Stimulated activated CD8-positive, alpha-beta memory T cell treated with anti-CD3 and anti-CD28 coated beads, Interleukin-4, amount 100 ng/mL, for 48 hours (primary cell): ENCODE measurements at places on chromosomes 4 and X.

- no peak for DNase-seq
Observed at GRCh38 chrX:150753357-150753756, 60.2 kb downstream of the MTMR1 start.

DNA sequence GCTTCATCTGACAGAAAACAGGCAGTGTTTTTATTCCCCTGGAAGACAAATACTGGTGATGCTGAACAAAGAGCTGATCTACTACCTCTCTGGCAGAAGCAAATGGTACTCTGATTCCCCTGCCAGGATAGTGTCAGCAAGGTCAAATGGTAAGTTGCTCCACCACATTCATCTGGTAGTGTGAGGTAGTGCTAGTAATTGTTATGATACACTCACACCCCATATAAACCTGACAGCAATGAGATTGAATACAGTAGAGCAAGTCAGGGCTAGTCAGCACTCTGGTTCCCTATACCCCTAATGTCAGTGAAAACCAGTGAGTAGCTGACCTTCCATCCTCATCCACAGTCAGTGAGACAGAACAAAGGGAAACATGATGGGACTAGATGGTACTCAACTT lies 3.4 kb upstream of the SPIN4 start:
- no peak for DNase-seq

GRCh38 chrX:107741404-107741790 lies 34.2 kb downstream of the TSC22D3 start:
- DNase-seq, result no peak

DNA sequence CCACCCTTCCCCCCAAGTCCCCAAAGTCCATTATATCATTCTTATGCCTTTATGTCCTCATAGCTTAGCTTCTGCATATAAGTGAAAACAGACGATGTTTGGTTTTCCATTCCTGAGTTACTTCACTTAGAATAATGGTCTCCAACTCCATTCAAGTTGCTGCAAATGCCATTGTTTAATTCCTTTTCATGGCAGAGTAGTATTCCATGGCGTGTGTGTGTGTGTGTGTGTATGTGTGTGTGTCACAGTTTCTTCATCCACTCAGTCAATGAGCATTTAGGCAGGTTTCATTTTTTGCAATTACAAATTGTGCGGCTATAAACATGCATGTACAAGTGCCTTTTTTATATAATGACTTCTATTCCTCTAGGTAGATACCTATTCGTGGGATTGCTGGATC lies 107.5 kb upstream of the GALNT7 start:
- DNase-seq, result no peak

GRCh38 chr4:88752754-88753153 lies 55.1 kb upstream of the NAP1L5 start:
- DNase-seq, result no peak

GRCh38 chr4:11801466-11802446 lies 373.1 kb upstream of the HS3ST1 start:
- DNase-seq, result no peak

DNA sequence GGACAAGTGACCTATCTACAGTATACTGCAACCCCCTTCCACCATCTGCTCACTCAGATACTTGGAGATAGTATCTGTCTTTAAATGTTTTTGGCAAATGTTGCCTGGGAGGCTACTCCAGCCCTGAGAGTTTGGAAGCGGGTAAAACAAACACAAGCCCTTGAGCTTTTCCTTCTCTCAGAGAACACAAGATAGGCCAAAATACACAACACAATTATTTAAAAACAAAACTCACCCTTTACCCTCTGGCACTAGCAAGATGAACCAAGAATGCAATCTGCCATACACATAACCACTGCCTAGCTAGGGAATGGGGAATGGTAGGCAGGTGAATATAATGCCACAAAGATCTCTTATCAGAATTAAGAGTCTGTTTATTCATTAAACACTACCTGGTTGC lies 324.7 kb upstream of the FAM47C start:
- no peak for DNase-seq

DNA sequence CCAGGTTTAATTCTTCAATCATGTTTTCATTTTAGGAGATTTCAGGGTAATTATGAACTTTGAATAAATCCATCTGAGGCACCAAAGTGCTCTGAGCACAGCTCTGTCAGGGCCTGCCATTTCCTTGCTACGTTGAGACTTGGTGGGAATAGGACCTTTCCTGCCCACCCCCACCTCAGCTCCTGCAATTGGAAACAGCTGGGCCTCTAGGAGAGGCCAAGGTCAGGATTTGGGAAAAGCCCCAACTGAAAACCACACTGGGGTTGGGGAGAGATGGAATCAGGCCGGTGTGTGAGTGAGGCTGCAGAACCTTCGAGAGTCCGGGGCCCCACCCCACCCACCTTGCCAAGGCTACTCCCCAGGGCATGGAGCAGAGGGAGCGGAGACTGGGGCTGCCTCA lies 212.7 kb upstream of the BCOR start:
- DNase-seq, result no peak

- DNase-seq, result no peak
Observed at GRCh38 chr4:56086073-56086541, 137.4 kb downstream of the CEP135 start.

- no peak for DNase-seq
Observed at GRCh38 chr4:170089274-170089667, 485 bp downstream of the AADAT start.

DNA sequence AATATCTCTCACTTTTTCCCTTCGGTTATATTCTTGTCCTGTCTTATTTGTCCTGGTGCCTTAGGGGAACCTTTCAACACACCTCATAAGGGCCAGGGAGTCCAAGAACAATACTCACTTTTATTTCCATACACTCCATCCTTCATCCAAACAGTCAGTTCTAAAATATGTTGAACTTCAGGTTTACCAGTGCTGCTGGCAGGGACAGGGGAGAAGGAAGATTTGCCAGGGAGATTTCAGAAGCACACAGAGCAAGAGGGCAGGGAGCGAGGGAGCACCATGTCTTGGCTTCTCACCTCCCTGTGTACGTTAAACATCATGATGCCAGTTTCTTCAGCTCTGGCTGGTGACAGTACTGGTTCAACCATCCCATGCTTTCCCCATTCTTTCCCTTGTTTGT lies 631.1 kb upstream of the FAT1 start:
- no peak for DNase-seq

DNA sequence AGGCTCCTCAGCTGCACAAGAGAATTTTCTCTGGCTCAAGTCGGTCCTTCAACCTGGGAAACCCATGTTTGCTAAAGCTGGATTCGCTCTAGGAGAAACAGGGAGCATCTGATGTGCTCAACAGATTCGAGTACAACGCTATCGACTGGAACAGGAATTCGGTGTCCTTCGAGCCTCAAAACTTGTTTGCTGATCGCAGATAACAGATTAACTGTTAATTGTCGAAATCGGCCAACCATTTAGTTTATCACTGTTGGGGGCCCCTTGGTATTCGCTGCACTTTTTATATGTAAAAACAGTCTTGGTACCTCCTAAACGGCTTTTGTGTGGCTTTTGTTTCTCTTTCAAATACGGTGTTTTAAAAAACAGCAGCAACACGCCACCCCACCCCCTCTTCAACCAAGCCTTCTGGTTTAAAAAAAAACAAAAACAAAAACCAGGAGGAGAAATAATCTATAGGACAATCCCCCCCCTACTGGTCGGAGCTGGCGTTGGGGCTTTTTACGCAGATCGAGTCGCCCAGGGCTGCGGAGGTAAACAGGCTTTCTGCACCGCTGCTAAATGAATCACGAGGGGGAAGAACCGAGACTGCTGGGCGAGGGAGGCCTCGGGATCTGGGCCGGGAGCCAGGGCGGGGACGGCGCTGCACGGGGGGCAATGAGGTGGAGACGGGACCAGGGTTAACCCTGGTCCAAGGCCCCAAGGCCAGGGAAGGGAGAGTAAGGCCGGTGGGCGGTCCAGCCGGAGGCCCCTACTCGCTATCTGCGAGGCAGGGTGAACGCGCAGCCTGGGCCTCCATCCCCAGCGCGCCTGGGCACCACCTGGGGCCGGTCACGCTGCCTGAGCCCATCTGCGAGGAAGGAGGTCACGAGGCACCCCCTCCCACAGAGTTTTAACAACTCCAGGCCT lies 71.7 kb upstream of the BCOR start:
- peak; percentile 82 for DNase-seq

DNA sequence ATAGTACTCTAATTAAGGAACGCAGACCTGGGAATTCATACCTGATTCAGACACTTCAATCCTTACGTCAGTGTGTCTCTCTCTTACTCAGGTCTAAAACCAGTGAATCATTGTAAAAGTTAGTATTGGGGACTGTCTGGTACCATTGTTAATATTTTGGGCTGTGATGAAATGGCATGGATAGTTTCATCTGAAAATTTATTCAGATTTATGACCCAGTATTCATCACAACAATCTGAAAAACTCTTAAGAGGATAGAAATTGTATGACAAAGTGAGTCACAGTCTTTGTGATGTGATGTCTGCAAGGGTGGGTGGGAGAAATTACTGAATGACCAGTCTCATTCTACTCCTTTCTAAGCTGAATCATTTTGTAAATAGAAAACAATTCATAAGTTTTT lies 10.3 kb downstream of the FGF2 start:
- DNase-seq, result no peak

DNA sequence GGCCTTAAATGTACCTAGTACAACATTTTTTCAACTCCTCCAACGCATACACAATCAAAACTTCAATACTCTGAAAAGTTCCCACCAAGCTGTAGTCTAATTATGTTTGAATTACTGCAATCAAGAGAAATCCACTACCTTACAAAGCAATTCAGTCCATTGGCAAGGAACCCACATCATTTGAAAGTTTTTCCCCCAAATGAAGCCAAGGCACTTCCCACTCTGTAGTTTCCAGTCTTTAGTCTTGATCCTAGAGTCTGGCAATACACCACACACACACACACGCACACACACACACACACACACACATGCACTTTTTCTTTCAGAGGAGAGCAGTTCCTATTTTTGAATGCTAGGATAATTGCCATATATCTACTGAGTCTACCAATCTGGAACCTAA lies 79.6 kb downstream of the ANTXR2 start:
- no peak for DNase-seq

- no peak for DNase-seq
Observed at GRCh38 chr4:168374772-168375523, 56.4 kb upstream of the DDX60 start.

GRCh38 chr4:72629540-72629939 lies 60.5 kb upstream of the ADAMTS3 start:
- no peak for DNase-seq

- no peak for DNase-seq
Observed at GRCh38 chr4:94225449-94225848, 17.8 kb downstream of the SMARCAD1 start.

- no peak for DNase-seq
Observed at GRCh38 chr4:57254754-57255153, 144.6 kb upstream of the IGFBP7 start.

- DNase-seq, result no peak
Observed at GRCh38 chrX:134670134-134670924, 12.1 kb upstream of the PLAC1 start.

GRCh38 chr4:40401096-40401495 lies 66.0 kb downstream of the CHRNA9 start:
- DNase-seq, result no peak

DNA sequence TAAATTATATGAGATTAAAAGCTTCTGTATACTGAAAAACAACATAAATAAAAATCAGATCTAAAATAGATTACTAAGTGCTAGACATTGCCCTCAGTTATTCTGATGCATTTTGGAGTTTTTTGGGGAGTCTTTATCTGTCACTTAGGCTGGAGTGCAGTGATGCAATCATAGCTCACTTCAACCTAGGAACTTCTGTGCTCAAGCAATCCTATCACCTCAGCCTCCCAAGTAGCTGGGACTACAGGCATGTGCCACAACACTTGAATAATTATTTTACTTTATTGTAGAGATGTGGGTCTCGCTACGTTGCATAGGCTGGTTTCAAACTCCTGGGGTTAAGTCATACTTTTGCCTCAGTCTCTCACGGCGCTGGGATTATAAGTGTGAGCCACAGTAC lies 31.7 kb downstream of the HSD17B11 start:
- DNase-seq, result no peak

- DNase-seq, result no peak
Observed at GRCh38 chrX:11264925-11265324, 28.3 kb upstream of the AMELX start.

GRCh38 chrX:45801554-45801953 lies 600.9 kb upstream of the DIPK2B start:
- DNase-seq, result no peak

- DNase-seq, result no peak
Observed at GRCh38 chrX:79506001-79506400, 138.9 kb upstream of the ITM2A start.

GRCh38 chrX:111244235-111244750 lies 26.0 kb downstream of the CAPN6 start:
- DNase-seq, result no peak

- DNase-seq, result no peak
Observed at GRCh38 chr4:109614466-109614865, 54.4 kb downstream of the MCUB start.

- DNase-seq, result no peak
Observed at GRCh38 chr4:77110730-77111129, 34.9 kb upstream of the CCNI start.

GRCh38 chr4:27048429-27049238 lies 188.0 kb downstream of the STIM2 start:
- no peak for DNase-seq

DNA sequence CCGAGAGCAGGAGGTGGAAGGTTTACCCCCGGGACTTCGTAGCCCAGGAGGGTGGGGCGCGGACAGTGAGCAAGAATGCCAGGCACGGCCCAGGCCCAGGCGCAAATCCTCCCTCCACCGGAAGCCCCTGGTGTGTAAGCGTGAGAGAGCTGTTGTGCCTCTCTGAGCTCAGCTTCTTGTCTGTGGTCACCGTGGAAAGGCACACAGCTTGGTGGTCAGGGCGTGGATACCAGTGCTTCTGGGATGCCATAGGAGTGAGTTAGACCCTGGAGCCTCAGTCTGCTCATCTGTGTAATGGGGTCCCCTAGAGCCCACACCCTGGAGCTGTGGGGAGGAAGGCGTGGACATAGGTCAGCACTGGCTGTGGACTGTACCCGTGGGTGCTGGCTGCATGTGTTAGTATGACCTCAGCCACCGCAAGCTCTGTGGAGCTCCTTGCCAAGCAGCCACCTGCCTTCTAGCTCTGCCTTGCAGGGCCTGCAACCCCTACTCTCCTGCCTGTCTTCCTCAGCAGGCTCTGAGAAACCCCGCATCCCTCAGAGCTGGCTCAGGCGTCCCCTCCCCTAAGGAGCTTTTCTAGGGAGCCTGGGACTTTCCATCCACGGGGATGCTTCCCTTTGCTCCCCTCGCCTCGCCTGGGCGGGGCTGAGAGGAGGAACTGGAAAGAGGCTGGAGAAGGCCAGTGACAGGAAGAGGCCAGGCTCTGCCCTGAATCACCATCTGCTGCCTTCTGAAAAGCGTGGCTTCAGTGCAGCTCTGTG lies 28.0 kb upstream of the AFAP1 start:
- no peak for DNase-seq

DNA sequence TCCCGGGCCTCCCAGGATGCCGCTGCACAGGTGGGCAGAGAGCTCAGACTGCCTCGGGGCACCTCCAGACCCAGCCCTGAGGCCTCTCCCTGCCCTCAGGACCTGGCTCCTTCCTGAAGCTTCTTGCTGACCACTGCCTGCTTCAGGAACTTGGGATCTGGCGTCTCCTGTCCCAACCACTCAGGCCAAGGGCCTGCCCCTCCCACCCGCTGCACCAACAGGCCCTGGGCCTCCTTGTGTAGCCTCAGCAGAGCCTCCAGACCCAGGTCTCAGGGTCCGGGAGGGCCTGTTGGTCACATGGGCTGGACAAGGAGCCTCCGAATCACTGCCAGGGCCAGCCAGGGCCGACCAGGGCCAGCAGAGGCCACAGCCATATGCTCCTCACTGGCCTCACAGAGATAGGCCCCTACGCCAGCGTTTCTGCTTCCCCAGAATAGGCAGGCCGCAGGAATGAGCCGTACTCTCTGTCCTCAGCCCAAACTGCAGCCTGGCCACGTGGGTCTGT lies 2.8 kb downstream of the MXD4 start:
- DNase-seq, result no peak
